ENCODE measurements at places on chromosomes 5 and 9.

DNA sequence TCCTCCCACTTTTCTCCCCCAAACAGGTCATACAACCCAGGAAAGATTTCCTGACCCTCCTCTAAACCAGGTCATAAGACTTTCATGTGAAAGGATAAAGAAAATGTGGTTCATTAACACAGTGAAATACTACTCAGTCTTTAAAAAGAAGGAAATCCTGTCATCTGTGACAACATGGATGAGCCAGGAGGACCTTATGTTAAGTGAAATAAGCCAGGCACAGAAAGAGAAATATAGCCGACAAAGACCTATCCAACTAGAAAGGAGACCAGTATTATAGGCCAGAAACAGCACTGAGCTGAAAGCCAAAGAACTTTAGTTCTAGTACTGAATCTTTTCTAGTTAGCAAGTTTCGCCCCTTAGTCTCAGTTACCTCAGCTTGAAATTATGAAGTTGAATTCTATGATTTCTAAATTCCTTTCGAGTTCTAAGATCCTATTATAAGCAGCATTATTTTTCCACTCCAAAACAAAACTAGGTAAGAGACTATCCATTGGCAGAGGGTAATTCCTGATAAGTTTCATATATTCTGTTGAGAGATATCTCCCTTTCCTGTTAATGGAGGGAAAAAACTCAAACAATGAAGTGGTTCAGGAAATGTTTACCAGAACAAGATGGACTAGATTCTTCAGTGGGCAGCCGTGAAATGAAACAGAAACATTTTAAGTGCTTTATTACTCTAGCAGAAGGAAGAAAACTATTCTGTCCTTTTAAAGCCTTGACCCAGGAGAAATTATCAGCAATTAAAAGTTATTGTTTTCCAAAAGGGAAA is 42.5 kb downstream of the GNA14 start:
- DNase-seq: no peak

GRCh38 chr9:81239388-81239787 is 450.0 kb downstream of the TLE1 start:
- no peak for DNase-seq

DNA sequence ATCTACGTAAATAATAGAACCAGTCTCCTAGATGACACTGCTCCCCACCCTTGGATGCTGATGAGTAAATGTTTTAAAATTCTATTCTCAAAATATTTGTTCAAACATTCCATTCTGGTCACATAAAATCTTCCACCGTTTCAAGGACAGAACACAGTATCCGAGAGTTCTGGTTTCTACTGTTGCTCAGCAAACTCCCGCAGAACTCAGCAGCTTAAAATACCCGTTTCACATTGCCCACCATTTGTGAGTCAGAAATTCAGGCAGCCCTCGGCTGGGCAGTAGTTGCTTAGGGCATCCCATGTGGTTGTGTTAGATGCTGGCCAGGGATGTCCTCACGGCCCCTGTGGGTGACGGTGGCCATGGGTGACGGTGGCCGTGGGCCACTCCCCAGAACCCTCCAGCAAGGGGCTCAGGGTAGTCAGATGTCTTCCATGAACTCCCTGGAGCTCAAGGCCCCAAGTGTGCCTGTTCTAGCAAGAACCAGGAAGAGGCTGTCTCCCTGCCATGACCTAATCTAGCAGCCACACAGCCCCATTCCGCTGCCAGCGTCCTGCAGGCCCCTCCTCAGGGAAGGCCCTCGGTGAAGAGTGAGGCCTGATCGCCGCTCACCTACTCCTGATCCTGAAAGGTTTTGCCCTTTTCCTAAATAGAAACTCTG is 17.4 kb downstream of the MGAT1 start:
- no peak for DNase-seq

GRCh38 chr9:128833696-128834095 is 4.1 kb upstream of the SPOUT1 start:
- DNase-seq: no peak

- no peak for DNase-seq
Observed at GRCh38 chr9:93081931-93082330, 14.1 kb upstream of the CARD19 start.

DNA sequence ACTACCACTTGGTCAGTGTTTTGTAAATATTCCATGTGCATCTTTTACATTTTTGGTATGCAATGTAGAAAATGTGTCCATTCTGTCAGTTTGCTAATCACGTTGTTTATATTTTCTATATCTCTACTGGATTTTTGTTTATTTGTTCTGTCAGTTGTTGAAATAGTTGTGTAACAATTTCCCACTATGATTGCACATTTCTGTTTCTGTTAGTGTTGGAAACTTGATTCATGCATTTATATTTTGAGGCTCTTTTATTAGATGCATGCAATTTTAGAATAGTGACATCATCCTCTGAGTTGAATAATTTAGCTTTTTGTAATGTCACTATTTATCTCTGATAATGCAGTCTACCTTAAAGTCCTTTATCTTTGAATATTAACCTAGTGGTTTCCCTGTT is 25.8 kb upstream of the LECT2 start:
- no peak for DNase-seq

DNA sequence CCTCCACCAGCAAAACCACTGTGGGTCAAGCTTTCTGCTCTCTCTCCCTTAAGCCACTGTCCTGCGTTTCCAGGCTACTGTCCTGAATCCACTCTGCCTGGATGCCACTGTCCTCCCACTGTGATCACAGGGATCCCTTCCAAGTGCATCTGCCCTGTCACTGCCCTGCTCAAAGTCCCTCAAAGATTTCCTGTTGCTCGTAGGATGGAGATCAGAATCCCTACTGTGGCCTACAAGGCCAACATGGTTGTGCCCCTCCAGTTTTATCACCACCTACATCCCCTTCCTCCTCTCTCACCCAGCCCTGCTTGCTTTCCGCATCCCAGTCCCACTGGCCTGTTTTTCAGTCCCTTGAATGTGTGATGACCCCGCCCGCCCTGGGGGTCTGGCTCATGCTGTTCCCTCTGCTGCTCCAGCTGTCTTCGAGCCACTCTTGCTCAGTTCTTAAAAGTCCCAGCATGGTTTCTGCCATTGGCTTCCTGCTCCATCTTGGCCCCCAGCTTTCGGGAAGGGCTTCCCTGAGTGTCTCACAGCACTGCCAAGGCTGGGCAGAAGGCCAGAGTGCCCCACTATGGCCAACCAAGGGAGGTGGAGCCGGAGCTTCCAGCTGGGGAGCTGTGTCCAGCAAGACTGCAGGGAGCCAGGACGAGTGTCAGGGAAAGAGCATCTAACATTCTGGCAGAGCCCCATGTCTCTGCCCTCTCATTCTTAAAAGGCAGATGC is 12.9 kb upstream of the FRRS1L start:
- no peak for DNase-seq

GRCh38 chr5:177403102-177403791 is 2.8 kb upstream of the PFN3 start:
- peak; percentile 22 for DNase-seq

- no peak for DNase-seq
Observed at GRCh38 chr5:180194410-180195345, 14.3 kb downstream of the RASGEF1C start.

GRCh38 chr5:150397146-150397781 is 15.4 kb downstream of the CD74 start:
- no peak for DNase-seq

- DNase-seq: no peak
Observed at GRCh38 chr5:538271-538771, 14.1 kb upstream of the SLC9A3 start.

Data from DMS79 (cell line).